Uterus (tissue), 4 donors: ENCODE measurements at places on chromosomes 3 and 15. TPM values are rescaled to one million over a fixed set of nuclear protein-coding genes. Genes with fewer than 3 reads are reported as not detected.

DNA sequence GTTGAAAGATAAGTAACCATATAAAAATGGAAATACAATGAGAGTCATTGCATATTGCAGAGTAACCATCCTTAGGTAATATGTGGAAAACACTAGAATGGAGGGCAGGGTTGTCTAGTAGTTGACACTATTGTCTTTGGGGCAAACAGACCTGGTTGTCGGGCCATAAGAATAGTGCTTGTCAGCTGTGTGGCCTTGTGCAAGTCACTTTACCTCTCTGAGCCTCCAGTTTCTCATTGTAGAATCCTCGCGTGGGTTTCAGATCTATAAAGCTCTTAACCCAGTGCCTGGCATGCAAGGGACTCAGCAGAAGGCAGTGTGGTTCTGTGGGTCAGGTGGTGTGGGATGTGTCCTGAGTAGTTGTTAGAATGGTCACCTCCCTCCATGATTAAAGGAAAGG lies 32.0 kb downstream of the MRPS25 start:
- DNase-seq: no peak

- DNase-seq: no peak
Observed at GRCh38 chr3:177109688-177110330, 87.5 kb downstream of the TBL1XR1 start.

GRCh38 chr15:78913012-78913411 lies 31.8 kb downstream of the CTSH start:
- DNase-seq: no peak

DNA sequence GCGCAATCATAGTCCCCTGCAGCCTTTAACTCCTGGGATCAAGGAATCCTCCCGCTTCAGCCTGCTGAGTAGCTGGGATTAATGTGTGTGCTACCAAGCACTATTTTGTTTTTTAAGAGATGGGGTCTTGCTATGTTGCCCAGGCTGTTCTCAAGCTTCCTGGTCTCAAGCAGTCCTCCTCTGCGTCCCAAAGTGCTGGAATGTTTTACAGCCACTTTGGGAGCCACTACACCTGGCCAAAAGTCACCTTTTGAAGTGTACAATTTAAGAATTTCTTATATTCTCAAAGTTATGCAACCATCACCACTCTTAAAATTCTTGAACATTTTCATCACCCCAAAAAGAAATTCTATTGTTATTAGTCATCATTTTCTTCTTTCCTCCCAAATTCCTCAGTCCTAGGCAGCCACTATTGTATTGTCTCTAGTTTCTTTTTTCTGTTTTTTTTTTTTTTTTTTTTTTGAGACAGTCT lies 17.8 kb downstream of the CDV3 start:
- no peak for DNase-seq

GRCh38 chr15:41254560-41254959 lies 23.5 kb downstream of the CHP1 start:
- DNase-seq: no peak

- DNase-seq: no peak
Observed at GRCh38 chr3:84074767-84075166, 884.0 kb upstream of the CADM2 start.

DNA sequence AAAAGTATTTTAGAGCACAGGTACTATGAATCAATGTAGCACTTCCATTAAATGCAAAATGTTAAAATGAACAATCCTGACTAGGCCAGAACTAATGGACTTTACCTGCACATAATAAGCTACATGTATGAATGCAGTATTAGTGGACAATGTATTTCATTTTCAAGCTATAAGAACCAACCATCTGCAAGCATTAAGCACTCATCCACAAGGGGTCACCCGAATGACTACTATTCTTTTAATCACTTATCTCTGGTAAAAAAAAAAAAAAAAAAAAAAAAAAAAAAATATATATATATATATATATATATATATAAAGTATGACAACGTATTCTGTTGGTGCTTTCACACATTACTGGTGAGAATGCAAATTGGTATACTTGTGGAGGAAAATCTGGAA lies 7.2 kb downstream of the HERC1 start:
- no peak for DNase-seq

DNA sequence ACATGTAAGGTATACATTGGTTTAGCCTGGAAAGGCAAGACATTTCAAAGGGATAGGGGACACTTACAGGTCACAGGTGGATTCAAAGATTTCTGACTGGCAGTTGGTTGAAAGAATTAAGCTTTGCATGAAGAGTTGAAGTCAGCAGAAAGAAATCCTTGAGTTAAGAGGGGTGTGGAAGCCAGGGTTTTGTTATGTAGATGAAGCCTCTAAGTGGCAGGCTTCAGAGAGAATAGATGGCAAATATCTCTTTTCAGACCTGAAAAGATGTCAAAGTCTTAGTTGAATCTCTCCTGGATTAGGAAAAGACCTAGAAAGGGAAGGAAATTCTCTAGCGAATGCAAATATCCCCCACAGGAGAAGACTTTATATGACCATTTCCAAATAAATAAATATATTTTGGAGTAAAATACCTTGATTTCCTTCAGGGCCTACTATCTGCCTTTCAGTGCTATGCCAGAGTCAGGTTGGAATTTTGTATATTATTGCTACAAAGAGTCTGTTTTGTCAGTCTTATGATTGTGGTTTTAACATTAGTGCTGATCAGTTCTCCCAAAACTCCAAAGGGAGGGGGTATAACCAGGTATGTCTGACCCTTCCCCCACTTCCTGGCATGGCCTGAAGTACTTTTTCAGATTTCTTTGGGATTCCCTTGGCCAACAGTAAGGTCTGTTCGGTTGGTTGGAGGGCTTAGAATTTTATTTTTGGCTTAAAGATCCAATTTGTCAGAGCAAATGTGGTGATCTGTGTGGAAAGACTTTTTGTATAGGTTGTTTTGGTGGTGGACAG lies 286.4 kb downstream of the LRTM1 start:
- no peak for DNase-seq

ABI3BP gene
- 156 TPM for total RNA-seq

STX19 gene
- not detected for total RNA-seq

GRCh38 chr3:16439848-16440708 lies 73.4 kb downstream of the RFTN1 start:
- DNase-seq: no peak

DNA sequence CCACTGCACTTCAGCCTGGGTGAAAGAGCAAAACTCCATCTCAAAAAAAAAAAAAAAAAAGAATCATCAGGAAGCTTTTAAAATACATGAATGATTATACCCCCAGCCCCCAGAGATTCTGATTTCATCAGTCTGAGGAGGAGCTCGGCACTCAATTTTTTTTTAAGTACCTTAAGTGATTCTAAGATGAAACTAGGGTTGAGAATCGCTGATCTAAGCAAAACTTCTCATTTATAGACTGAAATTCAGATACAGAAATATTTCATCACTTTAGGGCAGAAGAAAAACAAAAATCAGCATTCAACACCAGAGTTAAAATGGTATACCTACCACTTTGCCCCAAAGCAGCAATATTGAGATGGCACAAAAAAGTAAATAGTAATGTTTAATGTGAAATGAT lies 24.7 kb downstream of the CPA3 start:
- no peak for DNase-seq

ASB14 gene
- not detected for total RNA-seq

DNA sequence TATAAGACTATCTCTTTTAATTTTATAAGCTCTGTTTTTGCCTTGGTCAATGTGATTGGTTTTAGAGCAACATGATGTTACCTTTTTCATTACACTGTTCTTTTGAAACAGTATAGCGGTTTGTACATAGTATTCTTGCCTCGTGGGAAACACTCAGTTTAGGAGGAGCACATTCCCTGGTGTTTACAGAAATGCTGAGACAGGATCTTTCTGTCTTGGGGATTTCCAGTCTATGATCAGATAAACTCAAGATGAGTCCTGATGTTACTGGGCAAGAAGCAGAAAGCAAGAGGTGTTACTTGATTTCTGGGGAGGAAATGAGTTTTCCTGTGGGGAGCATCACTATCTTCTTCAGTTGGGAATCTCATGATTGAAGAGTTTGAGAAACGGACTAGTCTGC lies 2.5 kb downstream of the TMEM266 start:
- no peak for DNase-seq

RTP1 gene
- not detected for total RNA-seq

IMPG2 gene
- 0.70 TPM for total RNA-seq

DNA sequence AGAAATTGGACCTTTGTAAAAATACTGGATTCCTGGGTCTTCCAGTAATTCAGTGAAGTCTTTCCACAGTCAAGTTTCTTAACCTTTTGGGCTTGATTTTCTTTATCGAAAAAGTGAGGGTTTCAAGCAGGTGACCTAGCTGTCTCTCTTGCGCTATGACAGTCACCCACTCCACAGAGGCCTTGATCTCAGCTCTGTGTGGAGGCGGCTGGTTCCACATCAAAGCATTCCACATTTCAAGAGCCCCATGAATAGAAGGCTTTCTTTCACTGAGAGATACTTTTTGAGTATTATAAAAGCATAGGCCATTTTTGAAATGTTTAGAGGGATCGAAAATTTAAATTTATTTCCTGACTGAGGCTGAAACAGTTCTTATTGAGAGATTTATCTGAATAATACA lies 43.9 kb downstream of the GABRA5 start:
- DNase-seq: no peak

GOLGA8T gene
- not detected for total RNA-seq

- DNase-seq: no peak
Observed at GRCh38 chr15:51096976-51097375, 2.3 kb upstream of the TNFAIP8L3 start.

CPLX3 gene
- not detected for total RNA-seq

- DNase-seq: no peak
Observed at GRCh38 chr3:60585918-60586317, 665.3 kb downstream of the FHIT start.

HIGD2B gene
- not detected for total RNA-seq

- DNase-seq: no peak
Observed at GRCh38 chr3:62835554-62836236, 39.5 kb downstream of the CADPS start.

GRCh38 chr3:17808994-17809393 lies 66.6 kb upstream of the TBC1D5 start:
- DNase-seq: no peak

DNA sequence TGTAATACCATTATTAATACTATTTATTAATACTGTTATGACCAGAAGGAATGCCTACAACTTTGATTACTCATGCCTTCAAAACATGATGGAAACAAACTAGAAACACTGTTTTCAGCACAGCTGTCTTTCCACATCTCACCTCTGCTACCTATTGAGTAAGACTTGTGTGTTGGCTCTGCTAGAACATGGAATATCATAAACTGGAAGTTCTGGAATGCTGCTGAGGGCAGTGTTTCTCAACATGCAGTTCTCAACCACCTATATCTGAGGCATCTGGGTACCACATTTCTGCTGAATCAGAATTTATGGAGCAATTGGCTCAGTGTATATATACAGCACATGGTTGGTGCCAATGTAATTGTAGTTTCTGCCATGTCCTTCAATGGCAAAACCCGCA lies 392.1 kb downstream of the TUSC7 start:
- no peak for DNase-seq

DNA sequence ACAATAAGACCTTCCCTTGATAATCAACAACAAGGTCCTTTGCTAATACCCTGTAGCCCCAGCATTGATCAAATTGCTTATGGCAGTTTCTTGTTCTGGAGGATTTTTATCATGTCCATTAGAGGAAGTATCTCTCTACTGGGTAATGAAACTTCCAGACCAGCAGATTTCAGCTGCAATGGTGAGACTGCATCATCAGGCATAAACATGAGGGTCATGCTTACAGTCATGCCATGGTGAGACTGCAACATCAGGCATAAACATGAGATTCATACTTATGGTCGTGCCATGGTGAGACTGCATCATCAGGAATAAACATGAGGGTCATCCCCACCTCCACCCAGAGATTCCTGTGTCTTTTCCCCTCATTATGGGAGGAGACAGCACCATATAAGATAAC lies 129.0 kb upstream of the LIPC start:
- no peak for DNase-seq

- DNase-seq: no peak
Observed at GRCh38 chr15:80308002-80308401, 56.0 kb upstream of the CTXND1 start.

DNA sequence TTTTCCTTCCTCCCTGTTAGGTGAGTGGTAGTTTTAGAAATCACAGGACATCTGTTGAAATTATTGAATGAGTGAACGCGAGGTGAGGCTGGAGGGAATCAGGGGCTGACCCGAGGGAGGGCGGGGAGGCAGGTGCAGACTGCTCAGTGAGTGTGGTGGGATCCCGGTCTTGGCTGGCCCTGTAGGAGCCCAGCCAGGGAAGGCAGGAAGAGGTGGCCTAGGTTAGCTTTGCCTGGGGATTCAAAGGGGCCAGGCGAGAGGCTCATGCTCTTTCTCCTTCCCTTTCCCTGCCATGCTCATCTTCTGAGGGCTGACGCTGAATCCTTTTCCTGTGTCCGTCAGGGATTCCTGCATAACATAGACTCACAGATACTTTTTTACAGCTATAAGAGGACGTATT lies 15.1 kb downstream of the CACNA1D start:
- DNase-seq: no peak

LRRIQ4 gene
- not detected for total RNA-seq

- no peak for DNase-seq
Observed at GRCh38 chr3:25288413-25288812, 139.7 kb upstream of the RARB start.

DNA sequence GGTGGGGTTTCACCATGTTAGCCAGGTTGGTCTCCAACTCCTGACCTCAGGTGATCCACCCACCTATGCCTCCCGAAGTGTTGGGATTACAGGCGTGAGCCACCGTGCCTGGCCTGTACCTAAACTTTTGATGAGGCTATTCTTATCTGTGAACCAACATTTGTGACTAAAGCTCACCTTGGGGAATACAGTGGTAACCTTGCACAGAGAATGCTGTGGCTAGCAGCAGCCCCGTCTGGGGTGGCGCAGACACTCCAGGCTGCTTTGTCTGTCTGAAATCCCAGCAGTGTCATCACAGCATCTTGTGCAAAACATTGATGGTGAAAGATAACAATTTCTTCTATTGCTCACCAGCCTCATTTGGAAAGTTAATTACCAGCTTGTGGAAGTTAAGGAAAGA lies 58.9 kb downstream of the CMTM8 start:
- DNase-seq: no peak

DNA sequence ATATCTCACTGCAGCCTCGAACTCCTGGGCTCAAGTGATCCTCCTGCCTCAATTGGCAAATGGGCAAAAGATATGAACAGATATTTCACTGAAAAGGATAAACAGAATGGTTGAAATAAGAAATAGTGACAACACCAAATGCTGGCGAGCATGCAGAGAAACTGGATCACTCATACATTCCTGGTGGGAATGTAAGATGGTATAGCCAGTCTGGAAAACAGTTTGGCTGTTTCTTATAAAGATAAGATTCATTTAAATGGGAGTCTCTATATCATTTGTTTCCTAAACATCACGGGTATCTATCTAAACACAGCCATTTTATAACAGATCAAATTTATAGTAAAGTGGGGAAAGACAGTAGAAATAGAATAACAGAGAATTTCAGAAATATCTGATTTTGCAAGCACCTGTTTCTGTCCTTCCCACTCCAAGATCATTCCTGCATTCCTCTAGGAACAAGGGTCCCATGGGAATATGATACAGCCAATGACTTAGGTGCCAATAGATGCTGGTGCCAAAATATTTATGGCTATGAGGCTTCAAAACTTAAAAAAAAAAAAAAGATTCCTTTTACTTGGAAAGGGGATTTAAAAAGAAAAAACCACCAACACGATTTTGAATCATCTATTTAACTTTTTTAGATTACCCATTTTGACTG lies 9.9 kb upstream of the TFDP2 start:
- DNase-seq: no peak

MORC1 gene
- not detected for total RNA-seq
